HEK293T (cell line): ENCODE measurements at places on chromosomes 2 and 18.

DNA sequence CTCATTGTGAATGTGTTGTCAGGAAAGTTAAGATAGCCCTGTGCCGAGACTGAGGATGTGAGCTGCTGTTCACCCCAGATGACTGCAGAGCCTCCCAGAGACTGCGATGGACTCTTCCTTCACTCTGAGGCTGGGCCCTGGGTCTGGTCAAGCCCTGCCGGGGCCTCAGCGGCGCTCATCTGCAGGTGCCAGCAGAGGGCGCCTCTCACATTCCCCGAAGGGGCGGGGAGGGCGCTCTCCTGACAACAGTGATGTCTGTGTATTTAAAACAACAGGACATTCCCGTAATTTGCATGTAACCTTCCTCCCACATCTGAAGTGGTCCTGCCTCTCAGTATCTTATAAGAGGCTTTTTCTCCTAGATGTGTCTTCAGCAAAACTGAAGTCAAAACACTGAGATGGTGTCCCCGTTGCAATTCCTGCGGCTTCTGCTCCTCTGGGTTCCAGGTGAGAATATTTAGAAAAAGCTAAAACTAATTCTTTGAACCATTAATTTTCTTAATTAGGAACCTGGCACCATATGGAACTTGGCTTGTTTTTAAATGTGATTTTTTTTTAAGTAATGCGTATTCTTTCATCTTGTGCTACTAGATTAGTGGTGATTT lies 1377.9 kb downstream of the RPIA start:
- DNase-seq: peak; percentile 54

- DNase-seq: peak; percentile 53
These were observed 138.3 kb upstream of the CYP1B1 start for GRCh38 chr2:38214209-38214717.

DNA sequence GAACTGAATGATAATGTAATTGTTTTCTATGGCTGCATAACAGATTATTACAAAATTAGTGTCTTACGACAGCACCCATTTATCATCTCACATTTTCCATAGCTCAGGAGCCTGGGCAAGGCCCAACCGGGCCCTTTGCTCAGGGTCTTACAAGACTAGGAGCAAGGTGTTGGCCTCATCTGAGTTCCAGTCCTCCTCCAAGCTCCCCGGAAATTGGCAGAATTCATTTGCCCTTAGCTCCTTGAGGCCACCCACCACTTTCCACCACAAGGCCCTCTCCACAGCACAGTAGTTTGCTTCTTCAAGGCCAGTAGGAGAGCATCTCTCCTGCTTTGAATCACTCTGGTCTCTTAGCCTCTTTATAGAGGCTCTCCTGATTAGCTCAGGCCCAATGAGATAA lies 89.2 kb upstream of the SALL3 start:
- DNase-seq: no peak

GRCh38 chr2:58042486-58042970 lies 4.1 kb upstream of the VRK2 start:
- no peak for DNase-seq

DNA sequence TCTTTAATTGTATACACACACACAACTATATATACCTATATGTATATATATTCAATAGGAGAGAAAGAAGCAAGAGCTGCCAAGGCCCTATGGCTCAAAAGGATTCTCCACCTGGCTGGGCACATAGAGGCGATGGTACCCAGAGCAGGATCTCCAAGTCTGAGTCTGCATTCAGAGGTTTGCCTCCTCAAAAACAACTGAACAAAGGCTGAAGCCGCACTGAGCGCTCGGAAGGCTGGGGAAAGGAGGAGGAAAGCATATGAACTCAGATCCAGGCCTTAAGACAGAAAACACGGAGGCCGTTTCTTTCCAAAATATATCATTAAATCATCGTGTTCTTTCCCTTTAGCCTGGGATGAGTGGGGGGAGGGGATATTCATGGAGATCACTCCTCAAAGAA lies 3.6 kb downstream of the HOXD12 start:
- DNase-seq: no peak

GRCh38 chr2:64658269-64658668 lies 4.6 kb upstream of the SERTAD2 start:
- DNase-seq: no peak

GRCh38 chr2:608711-609110 lies 68.5 kb downstream of the TMEM18 start:
- DNase-seq: no peak

DNA sequence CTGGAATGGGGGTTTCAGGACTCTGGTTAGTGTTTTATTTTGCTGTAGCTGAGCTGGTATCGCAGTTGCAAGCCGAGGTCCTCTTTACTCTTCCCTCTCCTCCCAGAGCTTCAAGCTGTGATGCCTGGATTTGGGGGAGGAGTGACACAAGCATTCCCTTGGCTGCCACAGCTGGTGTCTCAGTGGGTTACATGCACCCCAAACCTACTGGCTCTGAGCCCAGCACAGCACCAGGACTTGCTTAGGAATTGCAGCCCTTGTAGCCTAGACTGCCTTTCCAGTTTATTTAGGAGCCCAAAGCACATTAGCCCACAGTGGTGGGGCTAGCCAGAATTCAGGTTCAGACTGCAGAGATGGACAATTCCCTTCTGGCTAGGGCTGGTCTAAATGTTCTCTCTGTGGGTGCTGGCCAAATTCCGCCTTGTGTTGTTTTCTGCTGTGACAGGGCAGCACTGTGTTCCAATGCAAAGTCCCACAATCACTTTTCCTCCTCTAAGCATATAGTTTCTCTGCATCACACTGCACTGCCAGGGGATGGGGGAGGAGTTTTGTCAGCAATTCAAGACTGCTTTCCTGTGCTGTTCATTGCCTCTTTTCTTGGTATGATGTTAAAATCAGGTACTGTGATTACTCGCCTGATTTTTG lies 122.8 kb downstream of the SLC4A10 start:
- DNase-seq: no peak

GRCh38 chr2:79981316-79981715 lies 323.2 kb downstream of the LRRTM1 start:
- no peak for DNase-seq

DNA sequence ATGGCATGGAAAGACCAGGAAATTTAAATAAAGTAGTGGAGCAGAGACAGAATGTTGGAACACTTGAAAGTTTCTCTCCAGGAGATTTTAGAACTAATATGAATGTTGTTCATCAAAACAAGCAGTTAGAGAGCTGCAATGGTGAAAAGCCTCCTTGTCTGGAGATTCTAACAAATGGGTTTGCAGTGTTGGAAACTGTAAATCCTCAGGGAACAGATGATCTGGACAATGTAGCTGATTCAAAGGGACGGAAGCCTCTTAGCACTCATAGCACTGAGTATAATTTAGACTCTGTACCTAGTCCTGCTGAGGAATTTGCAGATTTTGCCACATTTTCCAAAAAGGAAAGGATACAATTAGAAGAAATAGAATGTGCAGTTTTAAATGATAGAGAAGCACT lies 27.7 kb downstream of the AFTPH start:
- DNase-seq: no peak

GRCh38 chr2:234304950-234305349 lies 191.9 kb downstream of the ARL4C start:
- no peak for DNase-seq

- DNase-seq: no peak
These were observed 288.0 kb downstream of the TDRD15 start for GRCh38 chr2:21411741-21412140.

DNA sequence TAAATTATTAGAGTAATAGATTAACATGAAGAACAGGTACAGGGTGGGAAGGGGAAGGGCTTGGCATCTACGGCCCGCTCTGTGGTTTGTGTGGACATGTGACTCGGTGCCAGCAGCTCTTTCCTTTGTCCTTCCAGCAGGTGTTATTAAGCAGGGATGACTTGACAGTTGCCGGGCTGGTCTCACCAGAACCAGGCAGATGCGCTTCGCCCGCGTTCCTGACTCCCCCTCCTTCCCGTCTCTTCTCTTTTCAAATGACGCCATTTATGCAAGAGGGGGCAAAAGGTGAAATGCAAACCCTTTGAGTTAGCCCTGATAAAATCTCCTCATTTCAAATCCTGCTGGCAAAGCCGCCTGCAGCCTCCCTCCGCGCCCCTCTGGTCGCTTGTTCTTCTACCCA lies 38.9 kb upstream of the MGAT4A start:
- DNase-seq: no peak

- DNase-seq: no peak
These were observed 20.5 kb downstream of the PUM2 start for GRCh38 chr2:20330192-20330591.

DNA sequence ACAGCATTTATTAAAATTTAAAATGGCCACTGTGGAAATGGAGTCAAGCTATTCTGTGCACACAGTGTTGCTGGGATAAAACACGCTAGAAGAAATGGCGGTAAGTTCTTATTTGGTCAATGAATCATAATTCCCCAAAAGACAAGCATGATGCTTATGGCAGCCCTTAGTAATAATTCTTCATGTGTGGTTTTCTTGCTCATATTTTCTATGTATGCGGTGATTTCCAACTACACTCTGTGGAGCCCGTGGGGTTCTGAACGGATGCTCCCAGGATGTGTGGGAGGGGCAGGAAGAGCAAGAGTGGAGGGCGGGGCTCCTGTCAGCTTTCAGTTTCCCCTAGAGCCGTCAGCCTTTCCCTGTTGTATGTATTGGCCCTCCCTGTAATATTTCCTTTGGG lies 91.7 kb upstream of the RMDN2 start:
- DNase-seq: no peak

- DNase-seq: no peak
These were observed 40.6 kb upstream of the RTTN start for GRCh38 chr18:70246061-70246466.

- DNase-seq: no peak
These were observed 16.8 kb downstream of the CTNNA2 start for GRCh38 chr2:79529636-79530035.

DNA sequence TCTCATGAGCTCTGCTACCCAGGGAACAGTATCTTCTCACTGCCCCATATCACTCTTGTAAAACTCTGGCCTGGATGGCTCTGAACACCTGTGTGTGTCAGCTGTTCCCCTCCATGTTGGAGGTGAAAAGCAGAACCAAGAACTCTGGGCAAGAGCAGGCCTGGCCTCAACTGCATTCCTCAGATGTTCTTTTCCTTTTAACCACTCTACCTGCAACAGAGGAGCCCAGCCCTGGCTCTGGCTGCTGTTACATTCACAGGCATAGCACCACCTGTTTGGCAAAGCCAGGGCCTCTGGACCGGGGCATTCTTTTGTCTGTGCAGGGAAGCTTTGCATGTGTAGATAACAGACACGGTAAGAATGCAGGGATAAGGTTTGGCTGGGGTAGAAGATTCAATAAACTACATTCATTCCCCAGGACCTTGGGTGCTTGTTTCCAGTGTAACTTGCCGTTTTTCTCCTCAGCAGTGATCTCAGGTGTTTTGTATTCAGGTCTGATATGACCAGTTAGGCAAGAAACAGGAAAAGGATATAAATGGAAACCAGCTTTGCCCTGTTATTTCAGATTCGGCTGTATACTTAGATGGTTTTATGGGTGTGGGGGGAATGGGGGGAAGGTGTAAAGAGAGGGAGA lies 95.1 kb downstream of the SPTBN1 start:
- no peak for DNase-seq
